Upper lobe of right lung (tissue), 1 donor: ENCODE measurements at places on chromosomes 16 and 17. TPM values are rescaled to one million over a fixed set of nuclear protein-coding genes. Genes with fewer than 3 reads are reported as not detected.
A peak's percentile ranks its signal among the peaks of the same experiment; 100 is the strongest.

Gene TBC1D3
- total RNA-seq = not detected

Gene FBXW10B
- 1.4 TPM for total RNA-seq

Gene RPS6KB1
- total RNA-seq = 34.9 TPM

Gene ABCA6
- 36.3 TPM for total RNA-seq

Gene QRICH2
- 3.4 TPM for total RNA-seq

Gene TAC4
- total RNA-seq = not detected

Gene SMARCE1
- 80.2 TPM for total RNA-seq

Gene CD300LG
- 0.81 TPM for total RNA-seq

Gene OTOP3
- not detected for total RNA-seq

Gene PTRH2
- 19.6 TPM for total RNA-seq

GRCh38 chr17:60914078-60914477, 236.4 kb downstream of the BCAS3 start:
- no peaks in the 10 kb centered on the region for H3K27me3 ChIP-seq
- no peaks in the 10 kb centered on the region for H3K36me3 ChIP-seq
- DNase-seq = no peak
- no peaks in the 10 kb centered on the region for H3K4me1 ChIP-seq

- H3K36me3 ChIP-seq = no peaks in the 10 kb centered on the region
- DNase-seq = no peak
- peaks cover 21% of the 10 kb centered on the region for H3K27me3 ChIP-seq
- H3K4me3 ChIP-seq = no peak overlapping the region
- no peaks in the 10 kb centered on the region for H3K4me1 ChIP-seq
- H3K27ac ChIP-seq = no peak overlapping the region
Observed at GRCh38 chr17:49061524-49061943, 64.3 kb downstream of the IGF2BP1 start.

DNA sequence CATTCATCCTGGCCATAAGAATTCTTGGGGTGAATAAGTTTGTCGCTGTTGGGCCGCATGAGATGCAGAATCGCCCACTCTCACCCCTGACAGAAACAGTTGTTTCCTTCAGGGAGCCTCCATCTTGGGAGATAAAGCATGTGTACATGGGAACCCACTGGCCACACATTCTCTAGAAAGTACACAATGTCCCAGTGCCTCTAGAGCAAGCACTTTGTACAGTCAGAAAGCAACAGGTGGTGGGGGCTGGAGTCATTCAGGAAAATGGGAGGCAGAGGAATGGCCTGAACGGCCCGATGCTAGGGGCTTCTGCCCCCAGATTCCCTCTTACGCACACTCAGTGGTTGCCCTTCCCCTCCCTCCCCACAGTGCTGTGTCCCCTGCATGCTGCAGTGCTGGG, 16.1 kb downstream of the ACE start:
- no peak overlapping the region for H3K4me3 ChIP-seq
- no peaks in the 10 kb centered on the region for H3K36me3 ChIP-seq
- peaks cover 5% of the 10 kb centered on the region for H3K4me1 ChIP-seq
- H3K27me3 ChIP-seq = no peaks in the 10 kb centered on the region

DNA sequence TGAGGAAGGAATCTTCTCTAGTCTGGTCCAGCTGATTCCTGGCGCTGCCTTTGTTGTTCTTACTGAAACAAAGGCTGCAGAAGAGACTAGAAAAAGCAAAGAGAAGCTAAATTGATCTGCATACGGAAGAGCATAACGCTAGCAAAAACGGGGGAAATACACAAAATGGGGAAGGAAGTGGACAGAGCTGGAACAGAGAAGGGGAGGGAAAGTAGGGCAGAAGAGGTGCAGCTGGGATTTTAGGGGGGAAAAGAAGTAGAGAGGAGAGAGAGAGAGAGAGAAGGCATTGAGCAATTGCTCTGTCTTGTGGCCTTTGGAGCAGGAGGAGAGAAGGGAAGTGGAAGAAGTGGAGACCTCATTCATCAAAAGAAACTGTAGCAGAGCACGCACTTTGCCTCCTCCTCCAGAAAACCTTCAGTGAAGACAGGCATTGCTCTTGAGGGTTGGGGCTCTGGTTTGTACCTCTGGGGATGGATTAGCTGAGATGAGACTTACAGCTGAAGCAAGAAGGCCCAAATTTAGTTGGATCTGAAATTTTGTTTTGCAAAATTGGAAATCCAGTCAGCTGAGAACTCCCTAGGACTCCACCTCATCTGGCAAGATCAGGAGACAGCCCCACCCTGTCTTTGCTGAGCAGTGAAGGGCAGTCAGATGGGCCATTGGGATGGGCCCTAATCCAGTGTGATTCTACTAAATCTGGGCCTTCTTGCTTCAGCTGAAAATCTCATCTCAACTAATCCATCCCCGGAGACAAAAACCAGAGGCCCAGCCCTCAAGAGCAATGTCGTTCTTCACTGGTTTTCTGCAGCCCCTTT, 55.8 kb downstream of the CDRT4 start:
- no peaks in the 10 kb centered on the region for H3K36me3 ChIP-seq
- no peak overlapping the region for H3K4me3 ChIP-seq
- no peaks in the 10 kb centered on the region for H3K27me3 ChIP-seq
- DNase-seq = no peak
- H3K27ac ChIP-seq = peak overlapping the region; percentile 4
- H3K4me1 ChIP-seq = no peaks in the 10 kb centered on the region

GRCh38 chr17:14153374-14153773, 83.3 kb downstream of the CDRT15 start:
- no peaks in the 10 kb centered on the region for H3K27me3 ChIP-seq
- peaks cover 4% of the 10 kb centered on the region for H3K4me1 ChIP-seq
- no peak overlapping the region for H3K27ac ChIP-seq
- no peak overlapping the region for H3K4me3 ChIP-seq
- no peak for DNase-seq

DNA sequence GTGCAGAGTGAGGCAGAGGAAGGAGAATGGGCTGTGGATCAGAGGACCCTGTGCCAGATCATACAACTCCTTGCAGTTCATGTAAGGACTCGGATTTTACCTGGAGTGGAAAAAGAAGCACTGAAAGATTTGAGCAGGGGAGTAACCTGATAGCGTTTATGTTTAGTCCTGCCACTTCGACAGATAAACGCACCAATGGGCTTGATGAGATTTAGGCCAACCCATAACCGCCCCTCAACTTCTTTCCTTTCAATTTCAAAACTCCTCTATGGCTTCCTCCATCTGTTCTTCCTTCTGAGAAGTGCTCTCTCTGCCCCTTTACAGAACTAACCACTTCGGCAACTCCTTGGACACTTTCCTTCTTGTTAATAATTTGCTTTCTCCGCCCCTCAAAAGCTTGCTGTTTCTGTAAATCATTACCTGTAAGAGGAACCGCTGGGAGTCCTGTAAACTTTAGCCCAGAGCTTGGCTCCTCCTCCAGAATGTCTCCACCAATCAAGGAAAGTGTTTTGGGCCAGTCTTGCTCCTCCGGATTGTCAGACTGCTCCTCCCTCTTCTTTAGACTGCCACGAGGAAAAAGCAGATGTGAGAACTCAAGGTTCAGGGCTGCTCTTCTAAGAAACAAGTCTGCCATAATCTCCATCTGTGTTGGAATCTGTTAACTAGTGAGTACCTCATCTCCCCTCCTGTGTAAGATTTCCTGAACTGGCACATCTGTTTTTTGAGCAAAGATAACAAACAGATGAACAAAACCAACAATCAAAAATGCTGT, at the start of gene ACSM3:
Gene ACSM3, plus strand, starts transcription at position 554 of the 772 bp plus-strand sequence. CDS start 6,021 bp downstream, outside the sequence.
- DNase-seq = peak; percentile 64
- H3K36me3 ChIP-seq = no peaks in the 10 kb centered on the region
- H3K27ac ChIP-seq = peak within 1 kb of the TSS; percentile 88
- no peaks in the 10 kb centered on the region for H3K27me3 ChIP-seq
- peaks cover 4% of the 10 kb centered on the region for H3K4me1 ChIP-seq
- peak within 1 kb of the TSS; percentile 53 for H3K4me3 ChIP-seq

GRCh38 chr17:48603959-48604769, 622 bp downstream of the HOXB6 start:
- peak overlapping the region; percentile 25 for H3K4me3 ChIP-seq
- no peaks in the 10 kb centered on the region for H3K36me3 ChIP-seq
- no peak for DNase-seq
- H3K27me3 ChIP-seq = peaks cover 97% of the 10 kb centered on the region
- peak overlapping the region; percentile 30 for H3K27ac ChIP-seq

DNA sequence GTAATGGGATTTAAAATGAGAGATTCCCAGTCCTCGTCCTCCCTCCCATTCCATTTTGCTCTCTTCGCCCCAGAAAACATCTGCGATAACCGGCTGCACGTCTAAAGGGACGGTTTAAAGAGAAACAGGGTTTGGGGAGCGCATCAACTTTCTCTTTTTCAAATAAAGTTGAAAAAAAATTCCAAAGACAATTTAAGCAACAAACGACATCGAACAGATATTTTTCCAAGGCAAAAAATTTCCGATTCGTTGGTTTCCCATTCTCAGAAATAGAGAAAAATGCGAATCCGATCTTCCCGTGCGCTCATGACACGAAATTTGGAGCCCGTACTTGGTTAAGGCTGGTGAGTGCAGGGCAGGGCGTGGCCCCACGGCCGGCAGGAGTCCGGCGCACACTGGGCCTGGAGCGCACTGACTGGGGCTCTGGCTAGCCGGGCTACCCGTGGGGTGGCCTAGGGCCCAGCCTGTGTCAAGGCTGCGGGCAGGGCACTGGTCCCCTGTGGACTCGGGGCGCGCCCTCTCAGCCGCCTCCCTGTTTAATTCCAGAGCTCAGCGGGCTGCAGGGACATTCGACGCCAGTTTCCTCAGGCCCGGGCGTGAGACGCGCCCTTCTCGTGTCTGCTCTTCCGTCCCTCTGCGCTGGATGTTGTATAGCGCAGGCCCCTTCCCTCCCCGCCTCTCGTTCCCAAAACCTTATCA, 17.9 kb upstream of the ZFHX3 start:
- H3K36me3 ChIP-seq = no peaks in the 10 kb centered on the region
- peak overlapping the region; percentile 70 for H3K27ac ChIP-seq
- peak overlapping the region; percentile 30 for H3K4me3 ChIP-seq
- peaks cover 44% of the 10 kb centered on the region for H3K27me3 ChIP-seq
- peaks cover 50% of the 10 kb centered on the region for H3K4me1 ChIP-seq

GRCh38 chr17:72863526-72864211, 228.8 kb downstream of the SLC39A11 start:
- no peaks in the 10 kb centered on the region for H3K27me3 ChIP-seq
- H3K4me3 ChIP-seq = no peak overlapping the region
- H3K4me1 ChIP-seq = no peaks in the 10 kb centered on the region
- H3K36me3 ChIP-seq = no peaks in the 10 kb centered on the region
- no peak for DNase-seq

- H3K4me1 ChIP-seq = peaks cover 30% of the 10 kb centered on the region
- H3K27me3 ChIP-seq = no peaks in the 10 kb centered on the region
- no peak overlapping the region for H3K27ac ChIP-seq
- DNase-seq = no peak
- no peak overlapping the region for H3K4me3 ChIP-seq
- peaks cover 9% of the 10 kb centered on the region for H3K36me3 ChIP-seq
Observed at GRCh38 chr16:47467501-47467900, 6.4 kb downstream of the PHKB start.

DNA sequence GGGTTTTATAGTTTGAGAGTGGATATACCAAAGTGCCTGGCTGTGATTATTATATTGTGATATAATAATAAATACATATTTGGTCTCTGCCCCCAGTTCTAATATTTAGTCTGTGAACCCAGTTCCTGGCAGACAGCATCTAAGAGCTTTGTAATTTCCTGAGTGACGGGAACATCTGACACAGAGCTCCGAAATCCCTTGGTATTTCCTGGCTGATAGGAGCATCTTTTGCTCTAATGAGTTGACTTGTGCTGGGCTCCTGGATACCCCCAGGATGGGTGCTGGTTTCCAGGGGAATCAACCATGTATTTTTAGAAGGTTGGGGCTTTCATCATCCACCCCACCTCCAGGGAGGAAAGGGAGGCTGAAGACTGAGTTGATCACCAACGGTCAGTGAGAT, 187.3 kb downstream of the CDH13 start:
- H3K27ac ChIP-seq = no peak overlapping the region
- no peaks in the 10 kb centered on the region for H3K4me1 ChIP-seq
- no peak overlapping the region for H3K4me3 ChIP-seq
- no peak for DNase-seq

GRCh38 chr16:27980919-27981700, 82.4 kb downstream of the GSG1L start:
- no peak overlapping the region for H3K4me3 ChIP-seq
- no peak overlapping the region for H3K27ac ChIP-seq
- H3K27me3 ChIP-seq = peaks cover 6% of the 10 kb centered on the region
- H3K4me1 ChIP-seq = no peaks in the 10 kb centered on the region

DNA sequence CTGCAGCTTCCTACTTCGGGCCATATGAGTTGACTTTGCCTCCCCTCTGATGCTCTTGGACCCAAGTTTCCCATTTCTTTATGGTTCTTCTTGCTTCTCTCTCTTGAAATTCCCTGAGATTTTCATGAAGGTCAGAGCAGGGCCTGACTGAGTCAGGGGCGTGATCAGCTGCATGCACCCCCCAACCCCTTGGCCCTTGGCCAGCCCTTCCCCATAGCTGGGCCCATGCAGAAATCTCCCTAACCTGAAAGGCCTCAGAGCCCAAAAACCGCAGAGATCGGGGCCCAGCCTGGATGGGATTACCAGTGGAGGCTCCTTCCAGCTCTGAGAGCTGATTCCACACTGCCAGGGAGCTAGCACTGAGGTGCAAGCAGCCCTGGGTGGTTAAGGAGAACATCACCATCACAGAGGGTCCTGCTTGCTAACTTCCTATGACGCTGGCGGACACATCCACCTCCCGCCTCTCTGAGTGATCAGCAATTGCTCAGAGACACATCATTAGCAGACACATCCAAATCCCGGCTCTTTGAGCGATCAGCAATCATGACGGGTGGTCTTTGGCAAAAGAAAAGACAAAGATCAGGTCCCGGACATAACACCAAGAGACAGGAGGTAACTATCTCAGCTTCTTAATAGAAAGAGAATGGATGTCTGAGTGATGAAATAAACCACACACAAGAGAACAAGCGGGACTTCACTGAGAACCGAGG, 161.5 kb downstream of the C16orf78 start:
- no peaks in the 10 kb centered on the region for H3K4me1 ChIP-seq
- DNase-seq = no peak
- H3K4me3 ChIP-seq = no peak overlapping the region
- H3K27me3 ChIP-seq = no peaks in the 10 kb centered on the region

DNA sequence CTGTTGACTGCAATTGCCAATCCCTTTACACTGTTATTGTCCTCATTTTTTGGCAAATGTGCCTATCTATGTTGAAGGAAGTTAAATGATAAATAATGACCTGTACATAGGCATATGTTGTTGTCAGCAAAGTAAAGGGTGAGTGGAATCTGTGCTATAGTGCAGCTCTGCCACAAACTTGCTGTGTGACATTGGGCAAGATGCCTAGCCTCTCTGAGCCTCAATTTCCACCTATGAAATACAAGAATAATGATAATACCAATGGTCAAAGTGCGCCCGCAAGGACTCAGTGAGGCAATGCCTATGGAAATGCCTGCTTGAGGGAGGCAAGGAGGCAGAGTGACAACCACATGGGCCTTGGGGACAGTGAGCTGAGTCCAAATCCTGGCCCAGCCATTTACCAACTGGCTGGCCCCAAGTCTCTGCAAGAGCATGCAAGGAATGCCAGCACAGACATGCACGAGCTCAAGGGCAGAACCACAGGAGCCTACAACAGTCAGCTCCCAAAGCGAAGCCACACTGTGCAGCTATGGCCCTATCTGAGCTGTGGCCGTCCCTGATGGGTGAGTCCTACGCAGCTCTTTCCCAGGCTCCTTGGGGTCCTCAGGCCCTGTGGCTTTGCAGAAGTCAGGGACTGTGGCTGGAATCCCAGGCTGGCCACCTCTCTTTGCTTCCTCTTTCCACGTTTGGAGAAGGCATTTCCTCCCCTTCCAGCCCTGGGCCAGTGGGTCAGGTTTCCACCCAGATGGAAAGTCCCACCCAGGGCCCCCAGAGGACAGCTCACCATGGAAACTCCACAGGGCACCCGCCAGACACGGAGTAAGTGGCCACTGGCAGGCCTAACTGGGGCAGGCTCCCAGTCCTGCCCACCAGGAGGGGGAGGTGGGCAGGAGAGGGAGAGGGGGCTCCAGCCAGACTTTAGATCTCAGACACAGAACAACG, 82.1 kb downstream of the ZNF423 start:
- no peaks in the 10 kb centered on the region for H3K36me3 ChIP-seq
- H3K27ac ChIP-seq = no peak overlapping the region
- peaks cover 7% of the 10 kb centered on the region for H3K4me1 ChIP-seq
- no peak for DNase-seq
- H3K27me3 ChIP-seq = no peaks in the 10 kb centered on the region
- H3K4me3 ChIP-seq = no peak overlapping the region
